H9 (cell line): ENCODE measurements at places on chromosomes 5 and 9.

GRCh38 chr9:73200694-73201452 lies 49.2 kb downstream of the ANXA1 start:
- no peak for DNase-seq

GRCh38 chr5:103801681-103802080 lies 239.1 kb upstream of the NUDT12 start:
- DNase-seq = no peak

DNA sequence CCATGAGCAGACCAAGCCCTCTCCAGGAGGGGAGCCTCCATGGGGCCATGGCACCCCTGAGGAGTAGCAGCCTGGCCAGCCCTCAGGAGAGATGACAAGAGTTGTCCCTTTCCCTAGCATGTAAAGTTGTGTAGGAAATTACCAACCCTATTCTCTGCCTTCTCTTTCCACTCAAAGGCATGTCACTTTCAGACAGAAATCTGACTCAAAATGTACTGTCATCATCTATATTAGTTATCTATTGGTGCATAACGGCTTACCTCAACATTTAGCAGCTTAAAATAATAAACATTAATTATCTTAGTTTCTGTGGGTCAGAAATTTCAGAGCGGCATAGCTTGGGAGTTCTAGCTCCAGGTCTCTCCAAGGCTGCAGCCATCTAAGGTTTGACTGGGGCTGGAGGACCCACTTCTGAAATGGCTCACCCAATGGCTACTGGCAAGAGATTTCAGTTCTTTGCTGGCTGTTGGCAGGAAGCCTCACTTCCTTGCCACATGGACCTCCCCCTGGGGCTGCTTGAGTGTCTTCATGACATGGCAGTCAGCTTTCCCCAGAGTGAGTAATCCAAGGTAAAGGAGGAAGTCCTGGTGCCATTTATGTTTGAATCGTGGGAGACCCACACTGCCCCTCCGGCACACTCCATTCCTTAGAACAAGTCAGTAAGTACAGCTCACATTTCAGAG lies 632.3 kb downstream of the CCDC171 start:
- DNase-seq = no peak

DNA sequence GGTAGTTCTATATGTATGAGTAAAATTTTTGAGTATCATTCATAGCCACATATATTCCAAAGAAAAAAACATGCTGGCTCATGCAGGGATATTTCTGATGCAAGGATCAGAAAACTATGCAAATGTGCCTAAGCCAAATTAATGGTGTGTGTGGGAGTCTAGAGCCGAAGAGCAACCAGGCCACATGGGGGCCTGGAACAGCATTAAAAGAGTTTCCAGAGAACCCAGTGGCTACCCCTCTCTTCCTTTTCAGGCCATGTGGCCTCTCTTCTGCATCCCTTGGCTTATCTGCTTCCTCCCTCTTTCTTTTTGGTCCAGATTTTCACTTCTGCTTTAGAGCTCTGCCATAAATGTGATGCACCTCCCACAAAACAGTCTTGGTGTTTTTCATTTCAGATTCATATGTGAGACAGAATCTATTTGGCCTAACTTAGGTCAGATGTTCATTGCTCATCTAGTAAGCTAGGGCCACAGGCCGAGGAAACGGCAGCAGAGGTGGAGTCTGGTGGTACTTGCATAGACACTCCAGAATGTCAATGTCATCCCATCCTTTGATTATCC lies 300.0 kb downstream of the SH3GL2 start:
- no peak for DNase-seq

GRCh38 chr9:90307167-90307833 lies 335.3 kb downstream of the DIRAS2 start:
- DNase-seq = no peak

DNA sequence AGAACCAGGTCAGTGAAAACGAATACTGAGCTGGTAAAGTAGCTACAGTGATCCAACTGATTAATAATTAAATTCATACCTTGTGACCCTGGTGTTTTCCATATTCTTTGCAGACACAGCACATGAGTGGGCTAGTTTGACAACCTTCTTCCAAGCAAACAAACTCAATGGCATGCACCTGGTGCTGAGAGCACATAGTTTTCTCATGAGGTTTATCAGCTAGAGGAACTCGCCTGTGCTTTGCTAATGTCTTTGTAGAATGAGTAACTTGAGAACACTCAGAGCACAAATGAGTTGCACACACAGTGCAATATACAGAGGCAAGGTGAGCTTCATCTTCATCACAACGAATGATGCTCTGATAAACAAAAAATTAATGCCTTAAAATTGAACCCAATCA lies 12.6 kb downstream of the TRIM23 start:
- DNase-seq = no peak

DNA sequence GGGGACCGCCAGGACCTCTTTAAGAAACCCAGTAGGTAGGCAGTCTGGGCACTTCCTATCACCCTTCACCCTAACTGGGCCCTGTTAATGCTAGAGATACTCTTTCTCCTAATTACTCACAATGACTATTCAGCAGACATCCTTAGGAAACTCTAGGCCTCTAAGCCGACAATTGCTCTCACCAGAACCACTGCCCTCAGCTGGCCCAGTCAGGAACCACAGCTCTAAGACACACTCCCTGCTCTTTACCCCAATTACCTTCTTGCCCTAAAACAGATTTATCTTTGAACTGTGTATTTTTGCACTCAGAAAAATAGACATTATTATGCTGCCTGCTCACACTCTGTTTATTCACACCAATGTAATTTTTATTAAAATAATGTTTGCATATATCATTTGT lies 432.6 kb upstream of the SLC30A5 start:
- DNase-seq = peak; percentile 60

DNA sequence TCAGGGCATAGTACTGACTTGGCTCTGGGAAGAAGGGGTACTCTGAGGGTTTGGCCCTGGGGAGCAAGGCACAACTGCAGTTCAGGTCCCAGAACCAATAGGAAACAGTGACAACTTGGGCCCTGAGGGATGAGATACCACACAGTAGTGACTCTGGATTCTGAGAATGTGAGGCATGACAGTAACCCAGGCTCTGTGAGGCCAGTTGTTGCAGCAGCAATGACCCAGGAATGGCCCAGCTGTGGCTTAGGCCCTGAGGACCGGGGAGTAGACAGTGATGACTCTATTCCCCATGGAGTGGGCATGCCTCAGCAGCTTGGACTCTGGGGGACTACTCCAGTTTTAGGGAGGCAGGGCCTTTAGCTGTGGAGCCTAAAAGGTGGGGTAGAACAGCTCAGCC lies 21.5 kb upstream of the NFIL3 start:
- DNase-seq = no peak

DNA sequence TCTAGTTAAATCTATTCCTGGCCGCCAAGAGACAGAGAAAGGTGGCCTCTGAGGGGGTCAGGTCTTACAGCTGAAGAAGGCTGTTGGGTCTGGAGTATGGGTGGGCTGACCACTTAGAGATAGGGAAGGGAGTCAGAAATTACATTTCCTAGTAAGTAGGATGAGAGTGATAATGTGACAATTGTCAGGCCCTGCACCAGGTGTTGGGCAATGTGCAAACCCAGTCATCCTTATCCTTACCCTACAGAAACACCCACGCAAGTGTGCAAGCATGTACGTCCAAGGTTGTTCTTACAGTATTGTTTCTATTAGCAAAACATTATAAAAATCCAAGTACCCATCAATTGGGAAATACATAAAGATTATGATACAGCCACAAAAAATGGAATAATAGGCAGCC lies 9.5 kb downstream of the SPAAR start:
- no peak for DNase-seq

GRCh38 chr9:103068753-103069152 lies 73.6 kb downstream of the CYLC2 start:
- DNase-seq = no peak

- peak; percentile 80 for DNase-seq
These were observed 10.6 kb upstream of the P4HA2 start for GRCh38 chr5:132238169-132238744.

GRCh38 chr5:44051591-44051990 lies 337.6 kb downstream of the FGF10 start:
- DNase-seq = no peak

DNA sequence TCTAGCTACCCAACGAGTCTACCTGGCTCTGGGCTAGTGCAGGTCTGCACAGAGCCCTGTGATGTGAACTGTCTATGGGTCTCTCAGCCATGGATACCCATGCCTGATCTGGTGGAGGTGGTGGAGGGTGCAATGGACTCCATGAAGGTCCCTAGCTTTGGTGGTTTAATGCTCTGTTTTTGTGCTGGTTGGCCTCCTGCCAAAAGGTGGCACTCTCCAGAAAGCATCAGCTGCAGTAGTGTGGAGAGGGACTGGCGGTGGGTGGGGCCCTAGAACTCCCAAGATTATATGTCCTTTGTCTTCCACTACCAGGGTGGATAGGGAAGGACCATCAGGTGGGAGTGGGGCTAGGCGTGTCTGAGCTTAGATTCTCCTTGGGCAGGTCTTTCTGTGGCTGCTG lies 290.1 kb downstream of the AGTPBP1 start:
- DNase-seq = no peak

DNA sequence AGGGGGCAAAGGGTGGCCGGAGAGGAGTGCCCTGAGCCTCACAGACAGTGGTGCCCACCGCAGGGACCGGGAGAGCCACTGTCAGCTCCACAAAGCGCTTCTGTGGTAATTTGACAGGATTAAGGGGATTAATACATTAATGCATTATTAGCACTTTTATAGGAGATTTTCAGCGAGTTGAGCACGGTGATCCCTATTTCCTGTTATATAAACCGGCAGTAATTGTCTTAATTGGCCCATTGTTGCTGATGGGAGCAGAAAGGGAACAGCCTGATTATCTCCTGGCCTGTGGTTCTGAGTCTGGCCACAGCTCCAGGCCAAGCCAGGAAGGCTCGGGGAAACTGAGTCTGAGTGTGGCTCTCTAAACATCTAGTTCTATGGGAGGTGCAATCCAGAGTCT lies 423.6 kb downstream of the CDK5RAP2 start:
- no peak for DNase-seq

GRCh38 chr5:173310218-173310769 lies 17.9 kb downstream of the STC2 start:
- DNase-seq = no peak

DNA sequence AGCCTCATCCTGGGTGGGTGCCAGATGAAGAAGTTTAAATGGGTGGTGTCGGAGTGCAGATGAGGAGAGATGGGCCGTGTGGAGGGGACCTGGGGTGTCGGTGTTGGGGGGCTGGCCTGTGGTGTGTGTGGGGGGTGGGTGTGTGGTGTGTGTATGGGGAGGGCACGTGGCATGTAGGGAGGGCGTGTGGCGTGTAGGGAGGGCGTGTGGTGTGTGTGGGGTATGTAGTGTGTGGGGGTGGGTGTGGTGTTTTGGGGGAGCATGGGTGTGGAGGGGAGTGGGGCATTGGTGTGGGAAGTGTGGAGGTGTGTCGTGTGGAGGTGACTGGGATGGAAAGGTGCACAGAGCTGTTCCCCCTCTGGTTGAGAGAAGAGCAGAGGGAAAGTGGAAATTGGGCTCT lies 34.5 kb downstream of the SLC46A2 start:
- DNase-seq = no peak

DNA sequence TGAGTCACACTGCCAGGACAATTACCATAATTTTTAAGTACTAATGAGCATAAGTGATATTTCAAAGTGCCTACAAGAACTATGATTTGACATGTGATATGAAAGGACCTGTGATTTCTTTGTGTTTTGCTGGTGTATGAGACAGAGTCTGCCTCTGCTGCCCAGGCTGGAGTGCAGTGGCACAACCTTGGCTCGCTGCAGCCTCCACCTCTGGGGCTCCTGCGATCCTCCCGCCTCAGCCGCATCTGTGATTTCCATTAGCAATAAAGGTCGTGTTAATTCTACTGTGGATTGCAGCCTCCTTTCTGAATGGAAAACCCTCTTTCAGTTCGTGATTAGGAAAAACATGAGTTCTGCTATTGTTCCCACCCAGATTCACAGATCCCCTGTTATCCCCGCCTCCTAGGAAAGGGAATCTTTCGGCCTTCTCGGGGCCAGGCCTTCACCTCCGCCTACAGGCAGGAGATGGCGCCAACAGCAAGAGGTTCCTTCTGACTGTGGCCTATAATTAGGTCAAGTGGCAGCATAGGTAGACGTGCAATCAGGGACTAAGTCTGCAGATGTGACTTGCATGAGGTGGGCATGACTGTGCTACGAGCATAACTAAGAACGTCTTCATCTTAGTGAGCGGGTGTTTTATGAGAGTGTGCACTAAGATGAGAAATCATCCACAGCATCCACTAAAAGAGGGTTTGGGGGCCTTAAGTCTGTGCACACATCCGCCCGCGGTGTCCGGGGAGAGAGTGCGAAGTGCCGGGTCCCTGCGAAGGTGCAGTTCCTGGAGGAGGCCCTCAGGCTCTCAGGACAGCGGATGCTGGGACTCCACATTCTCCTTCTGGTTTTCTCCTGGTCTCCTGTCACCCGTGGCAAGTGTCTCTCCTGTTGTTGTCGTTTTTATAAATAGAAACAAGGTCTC lies 23.1 kb downstream of the TRIM7 start:
- peak; percentile 87 for DNase-seq

GRCh38 chr9:20681467-20681866 lies 2.6 kb upstream of the FOCAD start:
- no peak for DNase-seq

DNA sequence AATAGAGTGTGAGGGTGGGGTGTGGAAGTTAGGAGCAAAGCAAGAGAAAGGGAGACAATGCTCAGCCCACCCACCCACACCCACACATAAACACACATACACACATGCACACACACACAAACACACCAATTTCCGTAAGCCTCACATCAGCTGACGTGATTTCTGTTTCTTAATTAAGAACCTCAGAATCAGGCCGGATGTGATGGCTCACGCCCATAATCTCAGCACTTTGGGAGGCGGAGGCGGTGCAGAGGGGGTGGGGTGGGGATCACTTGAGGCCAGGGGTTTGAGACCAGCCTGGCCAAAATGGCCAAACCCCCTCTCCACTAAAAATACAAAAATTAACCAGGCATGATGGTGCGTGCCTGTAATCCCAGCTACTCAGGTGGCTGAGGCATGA lies 26.4 kb upstream of the PIK3R1 start:
- DNase-seq = no peak

DNA sequence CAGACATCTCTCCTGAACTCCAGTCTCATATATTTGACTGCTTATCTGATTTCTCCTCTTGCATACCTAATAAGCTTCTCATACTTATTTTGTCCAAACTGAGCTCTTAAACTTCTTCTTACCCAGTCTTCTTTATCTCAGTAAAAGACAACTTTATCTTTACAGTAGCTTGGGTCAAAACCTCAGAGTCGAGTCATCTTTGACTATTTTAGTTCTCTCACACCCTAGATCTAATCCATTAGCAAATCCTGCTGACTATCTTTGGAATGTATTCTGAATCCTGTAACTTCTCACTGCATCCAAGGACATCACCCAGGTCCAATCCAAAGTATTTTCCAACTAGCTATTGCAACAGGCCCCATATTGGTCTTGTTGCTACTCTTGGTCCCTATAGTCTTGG lies 11.8 kb upstream of the JAK2 start:
- DNase-seq = no peak

- no peak for DNase-seq
These were observed 37.5 kb upstream of the SHB start for GRCh38 chr9:38106488-38106887.

GRCh38 chr9:26893030-26893676 lies 551 bp upstream of the CAAP1 start:
- DNase-seq = no peak
